Activated CD4-positive, alpha-beta T cell treated with anti-CD3 and anti-CD28 coated beads, Interleukin-2, amount 50 U/mL, for 4 hours (primary cell): ENCODE measurements at places on chromosomes 4 and X.

- no peak for DNase-seq
Measured at GRCh38 chrX:55715847-55716246, 1.7 kb upstream of the RRAGB start.

DNA sequence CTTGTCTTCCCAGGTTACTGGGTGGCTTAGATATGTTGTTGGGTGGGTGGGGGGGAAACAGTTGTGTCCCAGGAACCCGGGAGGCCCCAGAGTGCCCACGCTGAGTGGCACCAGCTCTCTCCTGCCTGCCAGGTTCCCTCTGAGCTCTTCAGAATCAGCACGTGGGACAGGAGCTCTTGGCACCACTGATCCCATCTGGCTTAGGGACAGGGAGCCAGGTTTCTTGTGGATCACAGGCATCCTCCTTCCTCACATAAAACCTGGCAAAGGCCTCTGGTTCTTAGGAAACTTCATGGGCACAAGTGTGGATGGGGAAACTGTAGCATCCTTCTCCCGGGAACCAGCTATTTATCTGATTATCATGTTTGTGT lies 3.4 kb downstream of the GPR78 start:
- DNase-seq, result no peak

DNA sequence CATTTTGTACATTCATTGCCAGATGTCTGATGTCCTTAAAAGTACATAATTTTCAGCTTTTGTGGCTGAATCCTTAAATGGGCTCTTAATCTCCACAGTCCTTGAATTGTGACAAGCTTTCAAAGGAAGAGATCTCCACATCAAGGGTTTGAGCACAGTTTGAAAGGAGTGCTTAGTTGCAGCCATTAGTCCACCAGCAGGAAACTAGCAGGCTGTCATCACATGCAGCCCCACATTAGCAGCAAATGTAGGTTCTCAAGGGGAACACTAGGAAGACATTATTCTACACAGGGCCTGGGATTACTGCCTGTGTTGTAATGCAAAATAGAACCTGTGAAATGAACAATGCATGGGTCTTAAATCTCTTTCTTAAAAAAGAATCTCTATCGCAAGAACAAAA lies 173.2 kb downstream of the CBLL2 start:
- no peak for DNase-seq

DNA sequence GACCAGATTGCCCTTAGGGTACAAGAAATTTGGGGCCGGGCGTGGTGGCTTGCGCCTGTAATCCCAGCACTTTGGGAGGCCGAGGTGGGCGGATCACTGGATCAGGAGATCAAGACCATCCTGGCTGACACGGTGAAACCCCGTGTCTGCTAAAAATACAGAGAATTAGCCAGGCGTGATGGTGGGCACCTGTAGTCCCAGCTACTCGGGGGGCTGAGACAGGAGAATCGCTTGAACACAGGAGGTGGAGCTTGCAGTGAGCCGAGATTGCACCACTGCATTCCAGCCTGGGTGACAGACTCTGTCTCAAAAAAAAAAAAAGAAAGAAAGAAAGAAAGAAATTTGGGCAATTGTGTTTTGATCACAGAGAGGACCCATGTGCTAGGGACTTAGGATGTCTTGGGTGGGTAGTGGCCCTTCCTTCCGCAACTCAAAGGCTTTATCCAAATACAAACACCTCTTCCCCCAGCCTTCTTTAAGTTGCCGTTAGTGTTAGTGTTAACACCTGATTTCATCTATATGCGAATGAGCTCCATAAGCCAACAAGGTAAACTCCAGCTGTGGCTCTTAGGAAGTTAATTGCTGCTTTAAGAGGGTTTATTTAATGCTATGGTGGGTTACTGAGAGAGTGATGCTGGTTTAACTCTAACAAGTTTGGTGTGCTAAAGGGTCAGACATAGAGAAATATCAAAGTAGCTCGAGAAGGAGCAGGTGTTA lies 8.6 kb upstream of the CCDC110 start:
- DNase-seq, result no peak

GRCh38 chr4:21555083-21555482 lies 393.5 kb downstream of the KCNIP4 start:
- no peak for DNase-seq

DNA sequence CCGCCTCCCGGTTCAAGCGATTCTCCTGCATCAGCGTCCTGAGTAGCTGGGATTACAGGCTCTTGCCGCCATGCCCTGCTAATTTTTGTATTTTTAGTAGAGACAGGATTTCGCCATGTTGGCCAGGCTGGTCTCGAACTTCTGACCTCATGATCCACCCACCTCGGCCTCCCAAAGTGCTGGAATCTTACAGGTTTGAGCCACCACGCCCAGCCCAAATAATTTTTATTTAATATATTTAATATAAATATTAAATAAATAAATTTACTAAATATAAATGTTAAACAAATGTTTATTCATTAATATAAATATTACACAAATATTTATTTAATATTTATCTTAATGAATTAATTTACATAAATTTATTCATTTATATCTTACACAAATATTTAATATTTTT lies 120.2 kb downstream of the SHOX start:
- DNase-seq, result no peak

GRCh38 chrX:84064814-84065213 lies 123.2 kb downstream of the RPS6KA6 start:
- no peak for DNase-seq

- no peak for DNase-seq
Measured at GRCh38 chrX:10052906-10053625, 85.9 kb downstream of the CLDN34 start.

GRCh38 chr4:106473515-106473914 lies 104.9 kb upstream of the GIMD1 start:
- no peak for DNase-seq

DNA sequence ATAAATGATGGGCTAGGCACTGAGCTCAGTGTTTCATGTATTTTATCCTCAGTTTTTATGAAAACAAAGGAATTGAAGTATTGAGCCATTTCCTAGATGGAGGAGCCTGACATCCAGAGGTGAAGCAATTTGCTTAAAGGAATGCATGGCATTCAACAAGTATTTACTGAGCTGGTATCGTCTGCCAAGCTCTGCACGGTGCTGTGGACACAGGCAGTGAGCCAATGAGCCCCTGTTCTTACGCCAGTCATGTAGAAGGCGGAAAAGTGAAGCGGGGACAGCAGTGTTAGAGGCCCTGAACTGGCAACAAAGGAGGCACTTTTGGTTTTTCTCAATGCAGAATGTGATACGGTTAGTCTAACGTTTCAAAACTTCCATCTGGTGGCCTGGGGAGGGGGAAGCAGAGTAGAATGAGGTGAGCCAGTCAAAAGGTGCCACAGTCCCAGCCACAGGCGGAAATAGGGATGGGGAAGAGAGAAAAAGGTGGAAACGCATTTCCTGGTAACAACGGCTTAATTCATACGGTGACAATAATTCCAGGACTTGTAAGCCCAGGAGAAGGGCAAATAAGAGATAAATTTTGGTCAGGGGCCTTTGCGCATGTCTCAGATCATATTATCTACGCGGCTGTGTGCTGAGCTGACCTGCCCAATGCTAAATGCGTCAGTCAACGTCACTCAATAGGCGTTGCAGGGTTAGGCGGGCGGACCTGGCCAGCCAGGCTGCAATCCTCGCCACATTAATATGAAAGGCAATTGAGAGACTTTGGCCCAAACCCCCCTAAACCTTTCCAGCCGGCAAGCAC lies 133.9 kb downstream of the AFAP1 start:
- DNase-seq, result no peak

DNA sequence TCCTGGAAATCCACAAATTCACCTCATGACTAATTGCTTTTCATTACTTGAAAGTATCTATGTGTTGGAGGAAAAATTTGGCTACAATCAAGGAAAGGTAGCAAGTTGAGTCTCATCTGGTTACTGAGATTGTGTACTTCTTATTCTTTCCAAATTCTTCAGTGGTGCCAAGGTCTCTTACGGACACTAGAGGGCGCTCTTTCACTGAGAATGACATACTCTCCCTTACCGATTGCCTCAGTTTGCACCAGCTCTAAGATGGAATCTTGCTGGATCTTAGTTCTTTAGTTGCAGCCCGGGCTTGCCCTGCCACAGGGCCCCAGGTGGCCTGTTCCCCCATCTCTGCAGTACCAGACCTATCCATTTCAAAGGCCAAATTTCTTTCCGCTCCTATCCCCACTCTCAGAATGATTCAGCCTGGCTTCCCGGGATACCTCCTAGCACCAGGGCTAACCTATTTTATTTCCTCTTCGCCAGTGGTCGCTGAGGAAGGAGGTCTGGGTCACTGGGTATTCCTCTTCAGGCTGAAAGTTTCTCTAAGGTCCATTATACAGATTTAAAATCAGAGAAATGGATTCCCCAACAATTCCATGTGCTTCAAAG lies 24.6 kb upstream of the GPR50 start:
- peak; percentile 5 for DNase-seq

DNA sequence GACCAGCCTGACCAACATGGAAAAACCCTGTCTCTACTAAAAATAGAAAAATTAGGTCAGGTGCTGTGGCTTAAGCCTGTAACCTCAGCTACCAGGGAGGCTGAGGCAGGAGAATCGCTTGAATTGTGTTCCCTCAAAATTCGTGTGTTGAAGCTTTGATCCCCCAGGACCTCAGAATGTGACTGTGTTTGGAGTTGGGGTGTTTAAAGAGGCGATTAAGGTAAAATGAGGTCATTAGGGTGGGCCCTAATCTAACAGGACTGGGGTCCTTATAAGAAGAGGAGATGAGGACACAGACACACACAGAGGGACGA lies 23.6 kb downstream of the SLC25A6 start:
- DNase-seq, result no peak

DNA sequence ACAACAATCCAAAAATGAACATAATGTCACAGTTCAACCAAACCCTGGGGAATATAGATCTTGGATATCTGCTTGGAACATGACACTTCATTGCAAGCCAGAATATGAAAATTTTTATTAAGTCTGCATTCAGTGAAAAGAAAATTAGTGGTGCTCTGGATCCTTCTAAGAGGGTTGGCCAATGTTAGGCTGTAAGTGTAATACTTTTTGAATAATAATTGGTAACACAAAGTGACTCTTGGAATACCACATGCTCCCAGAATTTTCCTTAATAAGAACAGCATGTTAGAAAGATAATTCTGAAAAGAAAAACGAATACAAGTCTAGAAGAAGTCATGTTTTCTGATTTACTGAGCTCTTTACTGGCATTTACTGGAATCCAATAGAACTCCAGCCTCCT lies 175.8 kb downstream of the RASL11B start:
- no peak for DNase-seq

DNA sequence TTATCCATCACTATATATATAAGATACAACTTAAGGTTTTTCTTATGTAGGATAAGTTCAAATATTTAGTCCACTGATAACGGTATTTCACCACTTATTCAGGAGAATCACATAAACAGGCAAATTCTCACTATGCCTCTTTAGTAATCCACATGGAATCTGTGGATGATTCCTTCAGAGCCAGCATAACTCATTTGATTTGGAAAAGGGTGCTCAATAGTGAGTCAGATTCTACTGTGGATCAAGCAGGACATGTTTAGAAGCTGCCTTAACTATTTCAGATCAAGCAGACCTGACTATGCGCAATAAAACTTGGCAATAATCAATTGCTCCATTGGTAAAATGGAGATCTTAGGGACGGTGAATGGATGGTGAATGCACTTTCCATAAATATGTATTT lies 184.1 kb downstream of the CBR4 start:
- no peak for DNase-seq

DNA sequence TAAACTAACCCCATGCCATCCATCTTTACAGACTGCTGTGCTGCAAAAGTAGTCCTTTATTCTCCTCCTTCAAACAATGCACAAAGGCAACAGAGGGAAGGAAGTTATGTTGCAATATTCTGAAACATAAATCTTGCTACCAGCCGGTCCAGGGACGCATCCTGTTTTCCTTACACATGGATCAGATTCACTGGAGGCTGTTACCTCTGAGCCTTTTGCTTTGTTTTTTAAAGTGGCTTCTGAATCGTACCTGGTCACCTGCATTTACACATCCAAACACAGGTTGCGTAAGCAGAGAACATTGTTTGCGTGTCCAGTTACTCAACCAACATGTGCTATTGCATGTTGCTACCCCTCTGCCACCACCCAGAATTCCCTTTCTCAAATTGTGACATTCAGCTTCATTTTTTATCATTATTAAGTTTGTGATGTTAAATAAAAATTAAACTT lies 8.8 kb downstream of the PPARGC1A start:
- DNase-seq, result no peak

- DNase-seq, result no peak
Measured at GRCh38 chr4:6074758-6075157, 56.5 kb upstream of the C4orf50 start.

DNA sequence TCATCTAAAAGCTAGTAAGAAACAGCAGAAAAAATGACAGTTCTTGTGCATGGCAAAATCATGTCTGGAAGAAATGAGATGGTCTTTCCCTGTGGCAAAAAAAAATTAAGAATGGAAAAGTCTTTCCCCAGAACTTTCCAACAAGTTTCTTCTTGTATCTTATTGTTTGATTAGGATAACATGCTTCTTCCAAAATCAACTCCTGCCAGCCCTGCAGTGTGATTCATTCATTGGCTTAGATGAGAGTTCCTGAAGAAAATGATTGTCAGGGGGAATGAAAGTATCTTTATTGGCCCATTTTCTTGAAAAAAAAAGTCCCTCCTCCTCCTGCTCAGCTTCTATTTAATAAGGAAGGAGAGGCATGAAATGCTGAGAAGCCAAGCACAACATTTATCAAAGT lies 407.7 kb downstream of the ARAP2 start:
- DNase-seq, result no peak

- DNase-seq, result no peak
Measured at GRCh38 chr4:78081541-78081940, 24.4 kb downstream of the FRAS1 start.

GRCh38 chrX:38214551-38215531 lies 5.8 kb downstream of the SRPX start:
- DNase-seq, result no peak

DNA sequence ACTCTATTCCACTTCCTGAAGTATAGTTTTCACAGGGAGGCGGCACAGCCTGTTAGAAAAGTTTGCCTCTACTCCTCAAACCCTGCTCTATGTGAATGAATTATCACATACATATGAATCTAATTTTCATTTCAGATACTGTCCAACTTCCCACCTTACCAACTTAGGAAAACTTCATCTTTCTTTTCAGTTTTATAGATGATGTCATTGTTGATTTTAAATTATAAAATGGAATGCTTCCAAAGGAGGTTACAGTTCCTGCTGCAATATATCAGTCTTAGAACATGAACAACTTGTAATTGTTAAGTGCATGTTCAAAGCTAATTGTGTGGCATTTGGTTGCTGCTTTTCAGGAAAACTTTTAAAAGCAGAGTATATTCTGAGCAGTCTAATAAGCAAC lies 92.4 kb downstream of the NEUROG2 start:
- DNase-seq, result no peak

GRCh38 chrX:55342533-55343501 lies 78.1 kb upstream of the PAGE3 start:
- DNase-seq, result peak; percentile 5
